B cell (primary cell): ENCODE measurements at places on chromosomes 16 and 17. TPM values are rescaled to one million over a fixed set of nuclear protein-coding genes. Genes with fewer than 3 reads are reported as not detected.

NOL11 gene
- 59.1 and 59.9 TPM in 2 replicates for total RNA-seq

CYGB gene
- total RNA-seq: 2.7 and 3.0 TPM in 2 replicates

EME1 gene
- total RNA-seq: 2.3 and 3.4 TPM in 2 replicates

VAT1L gene
- not detected in 2 replicates for total RNA-seq

CCDC154 gene
- 12.4 and 16.6 TPM in 2 replicates for total RNA-seq

COX6A2 gene
- not detected in 2 replicates for total RNA-seq

JPH3 gene
- total RNA-seq: not detected in 2 replicates

CDR2L gene
- not detected in 2 replicates for total RNA-seq

C16orf92 gene
- not detected in 2 replicates for total RNA-seq

GRCh38 chr17:82917699-82918345 lies 78.0 kb upstream of the ZNF750 start:
- DNase-seq: no peak

GRCh38 chr16:72878301-72879269 lies 169.3 kb downstream of the ZFHX3 start:
- DNase-seq: no peak

- DNase-seq: peak; percentile 65
Measured at GRCh38 chr16:4115209-4115948, 863 bp downstream of the ADCY9 start.

DNA sequence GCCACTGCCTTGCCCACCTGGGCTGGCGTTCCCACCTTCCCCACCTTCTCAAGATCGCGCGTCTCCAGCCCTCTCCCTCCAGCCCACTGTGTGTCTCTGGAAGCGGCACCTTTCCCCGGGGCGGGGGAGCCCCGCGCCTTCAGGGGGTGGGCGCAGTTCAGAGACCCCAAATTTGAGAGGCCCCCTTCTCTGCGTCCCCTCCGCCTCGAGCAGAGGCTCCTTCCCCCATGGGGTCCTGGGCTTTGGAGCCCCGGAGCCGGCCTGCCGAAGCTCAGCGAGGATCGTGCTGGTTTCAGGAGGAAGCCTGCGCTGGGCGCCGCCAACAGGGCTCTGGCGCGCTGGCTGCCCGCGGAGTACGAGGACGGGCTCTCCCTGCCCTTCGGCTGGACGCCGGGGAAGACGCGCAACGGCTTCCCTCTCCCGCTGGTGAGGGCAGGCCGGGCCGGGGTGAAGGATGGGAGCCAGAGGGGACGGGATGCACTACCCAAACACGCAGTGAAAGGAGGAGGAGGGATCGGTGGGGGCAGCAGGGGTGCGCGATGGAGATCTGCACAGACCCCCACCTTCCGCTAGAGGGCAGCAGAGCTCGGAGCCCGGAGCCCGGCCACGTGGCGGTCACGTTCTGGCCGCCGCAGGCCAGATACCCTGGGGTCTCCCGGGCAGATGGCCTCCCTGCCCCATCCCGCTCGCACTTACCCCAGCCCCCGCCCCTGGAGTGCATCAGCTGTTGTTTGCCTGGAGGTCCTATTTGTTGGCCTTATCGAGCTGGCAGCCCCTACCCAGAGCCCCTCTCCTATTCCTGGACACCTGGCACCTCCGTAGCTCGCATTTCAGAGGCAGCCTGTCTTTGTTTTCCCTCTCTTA lies 11.1 kb downstream of the LPO start:
- peak; percentile 87 for DNase-seq

GRCh38 chr17:27268394-27269085 lies 25.4 kb upstream of the WSB1 start:
- no peak for DNase-seq

GRCh38 chr17:56681561-56682266 lies 88.2 kb downstream of the NOG start:
- no peak for DNase-seq

GRCh38 chr17:41535764-41536481 lies 7.8 kb upstream of the KRT19 start:
- no peak for DNase-seq
